ENCODE measurements at places on chromosomes 13 and 19.

GRCh38 chr13:26951581-26952177, 191.1 kb upstream of the GPR12 start:
- DNase-seq, result no peak

- DNase-seq, result no peak
Observed at GRCh38 chr19:36573895-36574720, 1.0 kb upstream of the ZNF529 start.

DNA sequence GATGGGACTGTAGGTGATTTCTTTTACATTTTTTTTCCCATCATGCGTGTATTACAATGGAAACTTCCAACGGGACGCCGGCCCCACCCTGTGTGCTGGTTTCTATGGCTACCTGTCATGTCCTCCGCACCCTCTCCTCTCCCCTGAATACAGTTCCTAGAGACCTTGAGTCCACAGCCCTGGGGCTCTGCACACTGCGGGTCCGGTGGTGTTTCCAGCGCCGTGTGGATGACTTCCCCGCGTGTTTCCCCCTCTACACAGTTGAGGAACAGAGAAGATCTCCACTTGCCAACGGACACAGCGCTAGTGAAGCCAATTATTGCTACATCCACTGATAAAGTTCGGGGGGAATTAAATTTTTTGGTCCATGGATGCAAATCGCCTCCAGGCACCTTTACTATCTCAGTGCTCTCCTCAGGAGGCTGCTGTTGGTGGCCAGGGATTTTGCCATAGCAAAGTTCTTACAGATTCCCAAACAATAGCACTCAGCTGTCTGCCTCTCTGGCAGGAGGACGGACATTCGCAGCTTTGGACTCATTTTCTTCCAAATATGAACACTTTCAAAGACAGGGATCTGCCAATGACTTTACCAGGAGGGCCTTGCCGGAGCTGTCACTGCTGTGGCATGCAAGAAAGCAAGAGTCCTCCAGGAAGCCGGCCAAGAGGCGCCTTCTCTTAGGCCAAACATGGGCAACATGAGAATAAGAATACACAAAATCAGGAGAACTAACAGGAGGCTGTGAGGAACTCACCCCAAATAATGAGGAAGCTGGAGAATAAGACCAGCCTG, 39.3 kb upstream of the GAS6 start:
- DNase-seq, result no peak

GRCh38 chr19:1650650-1651567, 1.5 kb downstream of the TCF3 start:
- no peak for DNase-seq

GRCh38 chr13:79846386-79846785, 365.4 kb downstream of the NDFIP2 start:
- peak; percentile 35 for DNase-seq

GRCh38 chr19:56294549-56294948, 20.1 kb downstream of the ZSCAN5A start:
- peak; percentile 42 for DNase-seq

DNA sequence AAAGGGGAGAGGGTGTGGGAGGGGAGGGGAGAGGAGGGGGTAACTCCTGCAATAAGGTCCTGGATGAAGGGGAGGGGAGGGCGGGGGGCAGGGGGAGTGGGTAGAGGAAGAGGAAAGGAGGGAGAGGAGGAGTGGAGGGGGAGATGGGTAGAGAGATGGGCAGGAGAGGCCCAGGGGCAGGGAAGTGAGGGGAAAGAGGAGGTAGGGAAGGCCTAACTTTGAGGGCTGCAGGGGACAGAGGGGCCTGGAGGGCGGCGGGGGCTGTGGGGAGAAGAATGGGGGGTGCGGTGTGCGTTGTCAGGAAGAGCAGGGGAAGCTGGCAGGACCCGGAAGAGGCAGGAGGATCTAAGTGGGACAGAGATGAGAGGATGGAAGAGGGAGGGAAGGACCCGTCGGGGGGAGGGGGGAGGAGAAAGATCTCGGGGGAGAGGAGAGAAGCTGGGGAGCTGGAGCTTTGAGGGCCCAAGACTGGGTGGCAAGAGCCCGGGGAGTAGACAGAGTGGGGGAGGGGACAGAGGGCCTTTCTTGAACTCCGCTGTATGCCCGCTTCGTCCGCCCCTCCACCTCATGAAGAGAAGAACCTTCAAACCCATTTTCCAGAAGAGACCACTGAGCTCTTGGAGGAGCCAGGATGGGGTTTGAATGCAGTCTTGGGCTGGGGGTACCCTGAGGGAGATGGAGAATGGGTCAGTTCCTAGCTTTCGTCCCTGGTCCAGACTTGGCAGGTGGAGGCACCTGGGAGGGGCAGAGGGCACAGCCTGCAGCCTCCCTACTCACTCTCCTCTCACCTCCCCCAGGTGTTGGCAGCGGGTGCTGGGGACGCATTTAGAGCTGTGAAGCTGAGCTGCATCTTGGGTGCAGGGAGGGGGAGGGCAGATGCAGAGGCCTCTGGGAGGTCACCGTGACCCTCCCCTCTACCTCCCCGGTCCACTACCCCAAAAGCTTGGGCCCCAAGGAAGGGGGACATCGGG, 778 bp upstream of the LRRC4B start:
- DNase-seq, result no peak

DNA sequence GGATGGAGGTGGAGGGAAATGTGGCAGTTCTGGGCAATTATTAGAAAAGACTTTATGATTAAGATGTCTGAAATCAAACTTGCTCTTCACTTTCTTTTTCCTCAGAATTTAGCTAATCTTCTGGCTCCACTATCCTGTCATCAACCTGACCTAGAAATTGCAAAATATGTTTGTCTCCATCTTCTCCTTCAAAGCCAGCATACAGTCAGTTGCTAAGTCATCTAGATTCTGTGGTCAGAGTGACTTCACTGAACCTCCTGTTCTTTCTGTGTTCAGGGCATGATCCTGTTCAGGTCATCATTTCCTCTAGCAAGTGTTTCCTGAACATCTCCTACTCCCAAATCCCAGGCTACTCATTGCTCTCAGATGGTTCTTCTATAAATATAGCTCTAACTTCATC, 10.8 kb upstream of the CCNA1 start:
- DNase-seq, result no peak

GRCh38 chr13:24270639-24271141, 38.7 kb upstream of the C1QTNF9 start:
- no peak for DNase-seq

DNA sequence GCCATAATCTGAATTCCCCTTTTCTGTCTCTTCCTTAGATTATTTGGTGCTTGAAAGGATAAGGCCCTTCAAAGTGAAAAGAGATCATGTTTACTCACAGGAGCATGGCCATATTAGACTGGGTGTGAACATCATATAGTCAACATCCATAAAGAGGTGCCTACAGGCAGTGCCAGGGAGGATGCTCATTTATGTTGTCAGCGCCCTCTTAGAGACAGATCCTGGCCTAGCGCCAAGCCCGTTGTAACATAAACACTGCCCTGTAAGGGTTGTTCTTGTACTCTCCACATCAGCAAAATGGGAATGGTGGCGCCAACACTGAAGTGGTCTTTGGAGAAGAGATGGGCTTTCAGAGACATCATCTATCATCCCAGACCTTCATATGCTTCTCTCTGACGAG, 16.1 kb downstream of the PCDH8 start:
- peak; percentile 29 for DNase-seq

GRCh38 chr13:106690779-106691178, 122.8 kb upstream of the ARGLU1 start:
- DNase-seq, result no peak

GRCh38 chr13:83798731-83799130, 83.5 kb downstream of the SLITRK1 start:
- no peak for DNase-seq

DNA sequence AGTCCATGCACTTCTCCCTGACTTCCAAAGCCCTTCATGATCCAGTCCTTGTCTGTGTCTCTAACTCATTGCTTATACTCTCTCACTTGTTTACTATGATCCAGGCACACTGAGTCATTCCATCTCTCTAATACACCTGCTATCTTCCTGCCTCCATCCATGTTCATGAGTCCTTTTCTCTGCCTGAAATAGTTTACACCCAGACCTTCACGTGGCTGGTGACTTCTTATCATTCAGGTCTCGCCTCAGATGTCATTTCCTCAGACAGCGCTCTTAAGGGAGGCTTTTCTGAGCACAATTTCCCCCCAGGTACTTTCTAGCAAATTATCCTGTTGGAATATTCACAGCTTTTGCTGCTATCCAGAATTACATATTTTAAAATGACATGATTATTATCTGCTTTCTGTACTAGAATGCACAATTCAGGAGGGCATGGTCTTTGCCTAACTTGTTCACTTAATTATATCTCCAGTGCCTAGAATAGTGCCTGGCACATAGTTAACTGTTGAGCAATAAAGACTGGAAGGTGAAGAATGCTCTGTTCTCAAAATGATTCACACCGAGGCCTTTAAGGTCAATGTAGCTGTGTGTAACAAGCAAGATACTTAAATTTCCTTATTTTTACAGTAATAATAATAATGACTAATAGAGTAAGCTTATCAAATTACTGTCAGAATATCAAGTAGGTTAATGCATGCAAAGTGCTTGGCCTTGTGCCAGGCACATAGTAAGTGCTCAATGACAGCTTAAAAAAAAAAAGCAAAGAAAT, 183.7 kb upstream of the SPRY2 start:
- DNase-seq, result no peak

- no peak for DNase-seq
Observed at GRCh38 chr19:33946535-33947264, 150.0 kb downstream of the KCTD15 start.

DNA sequence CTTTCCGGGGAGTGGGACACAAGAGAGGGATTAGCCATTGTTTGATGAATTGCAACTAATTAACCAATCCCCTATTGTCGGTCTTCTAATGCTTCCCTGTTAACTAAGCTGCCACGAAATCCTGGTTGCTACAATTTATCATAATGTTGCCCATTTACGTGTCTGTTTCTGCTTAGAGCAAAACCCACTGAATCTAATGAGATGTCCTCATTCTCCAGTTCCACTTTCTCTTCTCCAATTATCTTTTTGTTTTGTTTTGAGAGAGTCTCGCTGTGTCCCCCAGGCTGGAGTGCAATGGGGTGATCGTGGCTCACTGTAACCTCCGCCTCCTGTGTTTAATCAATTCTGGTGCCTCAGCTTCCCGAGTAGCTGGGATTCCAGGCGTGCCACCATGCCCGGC, 5.2 kb upstream of the DPP9 start:
- no peak for DNase-seq

DNA sequence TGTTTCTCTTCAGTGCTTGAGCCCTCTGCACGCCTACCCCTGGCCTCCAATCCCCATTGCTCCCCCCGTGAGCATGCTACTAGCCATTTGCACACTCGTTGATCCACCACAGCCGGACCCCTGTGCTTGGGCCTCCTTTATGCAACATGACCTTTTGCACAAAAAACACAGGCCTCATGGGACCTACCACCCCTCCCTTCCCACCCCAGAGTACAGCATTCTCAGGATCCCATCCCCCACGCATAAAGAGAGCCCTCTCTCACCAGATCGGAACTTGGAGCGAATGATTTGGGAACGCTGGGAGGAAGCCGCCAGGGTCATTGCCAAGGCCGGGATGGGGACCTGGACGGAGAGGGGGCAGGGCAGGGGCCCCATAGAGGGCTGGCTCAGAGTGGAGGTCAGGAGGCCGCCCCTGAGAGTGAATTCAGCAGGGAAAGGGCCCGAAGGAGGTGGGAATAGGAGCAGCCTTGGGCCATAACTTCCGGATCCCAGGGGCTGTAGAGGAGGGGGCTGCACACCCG, 754 bp downstream of the MAMSTR start:
- DNase-seq, result no peak

- no peak for DNase-seq
Observed at GRCh38 chr13:41909506-41909905, 51.4 kb downstream of the VWA8 start.

- no peak for DNase-seq
Observed at GRCh38 chr19:17910791-17911360, 21.9 kb upstream of the CCDC124 start.

GRCh38 chr13:106291006-106291405, 244.5 kb downstream of the EFNB2 start:
- no peak for DNase-seq

- no peak for DNase-seq
Observed at GRCh38 chr19:42394751-42395150, 4.7 kb upstream of the CNFN start.

GRCh38 chr19:12187625-12188024, 24.7 kb downstream of the ZNF136 start:
- no peak for DNase-seq

DNA sequence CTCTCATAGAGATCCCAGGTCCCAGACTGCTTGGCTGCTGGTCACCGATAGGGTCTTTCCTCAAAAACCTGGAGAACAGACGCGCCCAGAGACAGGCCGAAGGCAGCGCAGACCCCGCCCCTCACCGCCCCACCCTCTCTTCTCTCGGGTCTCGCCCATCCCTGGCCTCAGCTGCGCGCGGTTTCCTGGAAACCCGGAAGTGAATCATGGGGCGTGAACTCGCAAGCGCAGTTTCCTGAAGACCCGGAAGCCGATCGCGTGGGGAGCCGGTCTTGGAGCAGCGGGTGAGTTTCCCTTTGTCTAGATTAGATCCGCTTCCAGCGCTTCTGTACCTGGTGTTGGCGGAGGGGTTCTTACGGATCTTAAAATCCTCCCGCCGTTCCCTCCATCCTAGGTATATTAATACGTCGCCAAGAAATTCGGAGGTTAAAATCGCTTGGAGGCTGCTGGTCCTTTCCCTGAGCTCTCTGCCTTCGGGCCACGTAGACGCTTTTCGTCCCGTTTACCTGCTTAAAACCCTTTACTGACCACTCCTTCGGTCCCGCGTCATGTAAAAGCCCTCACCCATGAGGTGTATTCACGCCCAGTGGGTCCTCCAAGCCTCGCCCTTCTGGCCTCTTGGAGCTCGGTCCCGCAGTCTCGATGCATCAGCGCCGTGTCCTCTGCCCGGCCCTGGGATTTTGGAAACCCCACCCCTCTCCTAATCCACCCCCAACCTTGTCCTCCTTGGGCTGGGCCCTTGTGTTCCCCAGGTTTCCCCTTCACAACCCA, at the start of gene ZNF578:
TSS of gene ZNF578 (plus strand) at position 230 of the 771 bp plus-strand sequence. CDS start 48,293 bp downstream, outside the sequence.
- DNase-seq, result peak; percentile 0

GRCh38 chr19:4294389-4294788, 7.8 kb downstream of the TMIGD2 start:
- DNase-seq, result no peak

GRCh38 chr13:73900591-73900990, 233.6 kb downstream of the KLF12 start:
- no peak for DNase-seq

- no peak for DNase-seq
Observed at GRCh38 chr19:35327642-35328041, 1.3 kb upstream of the CD22 start.

All from NCI-H2081 treated with DMSO at 0.1 percent for 48 hours (cell line).